NCI-H2171 (cell line): ENCODE measurements at places on chromosomes 3 and 15.

DNA sequence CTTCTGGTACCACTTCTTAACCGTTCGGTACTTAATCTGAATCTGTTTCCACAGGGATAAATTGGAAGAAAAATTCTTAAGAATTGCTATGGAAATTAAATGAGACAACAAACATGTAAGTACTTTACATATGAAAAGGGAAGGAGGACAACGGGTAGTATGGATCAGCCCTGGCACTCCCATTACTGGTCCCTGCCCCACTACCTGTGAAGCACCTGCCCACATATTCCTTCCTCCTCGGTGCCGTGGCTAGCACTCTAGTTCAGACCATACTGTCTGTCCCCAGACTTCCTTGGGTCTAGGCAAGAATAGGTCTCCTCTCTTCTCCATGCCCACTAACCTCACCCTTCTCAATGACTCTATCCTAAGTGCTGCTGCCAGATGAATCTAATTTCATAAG, 46.2 kb downstream of the SHQ1 start:
- no peak for DNase-seq

DNA sequence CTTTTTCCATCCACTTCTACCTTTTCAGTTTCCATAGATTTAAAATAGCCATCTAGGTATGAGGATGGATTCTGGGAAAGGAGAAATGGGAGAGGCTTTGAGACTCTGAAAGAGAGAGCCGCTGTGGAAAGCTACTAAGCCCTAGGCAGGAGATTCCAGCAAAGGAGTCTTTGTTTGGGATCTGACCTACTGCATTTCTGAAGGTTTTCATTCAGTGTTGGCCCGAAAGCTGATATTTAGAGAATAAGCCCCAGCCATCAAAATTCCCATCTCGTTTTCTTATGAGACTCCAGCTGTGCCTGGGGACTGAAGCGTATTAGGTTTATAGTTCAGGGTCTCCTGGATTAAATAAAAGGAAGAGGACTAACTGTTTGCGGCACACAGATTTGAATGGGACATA, 19.5 kb downstream of the LIPH start:
- no peak for DNase-seq

GRCh38 chr15:34708422-34708821, 46.4 kb downstream of the GJD2 start:
- peak; percentile 27 for DNase-seq

DNA sequence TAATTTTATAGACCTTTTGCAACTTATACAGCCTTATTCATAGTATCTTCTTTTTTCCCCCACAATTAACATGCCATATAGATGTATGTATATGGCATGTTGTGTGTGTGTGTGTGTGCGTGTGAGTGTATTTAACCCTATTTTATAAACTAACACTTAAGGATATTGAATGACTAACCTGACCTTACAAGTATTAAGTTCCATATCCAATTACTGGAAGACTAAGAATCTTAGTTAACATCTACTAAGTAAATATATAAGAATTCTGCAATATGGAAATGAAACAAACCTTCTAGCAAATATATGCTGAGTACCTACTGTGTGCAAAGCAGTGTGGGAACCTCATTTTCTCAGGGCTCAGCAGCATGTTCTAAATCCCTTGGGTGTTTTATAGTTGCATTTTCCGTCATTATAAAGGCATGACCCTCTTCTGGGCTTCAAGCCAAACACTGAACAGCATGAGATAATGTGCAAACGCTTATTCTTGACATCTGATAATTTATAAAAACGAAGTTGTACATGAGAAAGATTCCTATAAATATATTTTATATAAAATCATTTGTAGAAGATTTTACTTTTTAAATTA, 105.5 kb downstream of the NLGN1 start:
- peak; percentile 27 for DNase-seq

- no peak for DNase-seq
Observed at GRCh38 chr3:133610031-133610430, 36.5 kb downstream of the CDV3 start.

- DNase-seq: no peak
Observed at GRCh38 chr3:124297062-124297980, 305.4 kb upstream of the ROPN1 start.

DNA sequence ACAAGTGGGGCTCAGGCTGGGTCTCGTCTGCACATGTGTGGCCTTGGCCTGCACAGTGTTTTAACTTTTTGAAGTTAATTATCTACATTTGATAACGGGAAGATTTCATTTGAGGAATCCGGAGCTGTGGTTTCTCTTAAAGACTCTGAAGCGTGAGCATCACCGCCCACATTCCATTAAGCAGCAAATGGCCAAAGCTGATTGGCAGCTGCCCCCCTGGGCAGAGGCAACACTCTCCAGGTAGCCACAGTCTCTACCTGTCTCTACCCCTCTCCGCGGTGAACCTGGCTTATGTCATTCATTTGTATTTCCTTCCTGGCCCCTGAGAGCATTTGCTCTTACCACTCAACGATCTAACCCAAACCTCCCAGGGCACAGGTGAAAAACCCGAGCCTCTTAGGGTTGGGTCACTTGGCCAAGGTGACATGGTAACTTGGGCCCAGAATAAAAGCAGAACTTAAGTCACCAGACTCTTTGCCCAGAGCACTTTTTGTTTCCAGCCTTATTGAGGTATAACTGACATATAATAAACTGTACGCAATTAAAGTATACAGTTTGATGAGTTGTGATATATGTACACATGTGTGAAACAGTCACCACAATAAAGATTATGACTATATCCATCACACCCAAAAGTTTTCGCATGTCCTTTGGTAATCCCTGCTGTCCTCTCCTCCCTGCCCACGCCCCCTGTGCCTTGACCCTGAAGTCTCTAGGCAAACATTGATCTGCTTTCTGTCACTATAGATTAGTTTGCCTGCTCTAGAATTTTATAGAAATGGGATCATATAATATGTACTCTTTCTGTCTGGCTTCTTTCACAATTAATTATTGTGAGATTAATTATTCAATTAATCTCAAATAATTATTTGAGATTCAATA, 245.7 kb upstream of the HES1 start:
- no peak for DNase-seq

DNA sequence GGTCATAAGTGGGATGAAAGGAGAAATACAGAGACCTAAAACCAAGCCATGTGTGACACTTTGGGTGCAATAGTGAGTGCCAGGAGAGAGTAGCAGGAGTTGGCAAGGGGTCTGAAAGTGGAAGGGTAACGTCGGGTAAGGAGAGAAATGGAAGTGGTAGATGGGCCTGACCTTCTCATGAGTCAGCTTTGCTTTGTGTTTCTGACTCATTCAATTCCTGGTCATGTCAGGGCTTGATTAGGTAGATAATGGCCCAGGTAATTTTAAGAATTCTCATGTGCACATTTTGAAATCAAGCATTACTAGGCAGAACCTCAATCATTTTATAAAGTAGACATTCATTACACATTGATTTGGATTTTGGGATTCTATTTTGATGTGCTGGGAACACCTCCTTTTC, 262.5 kb downstream of the SOX2 start:
- DNase-seq: no peak

DNA sequence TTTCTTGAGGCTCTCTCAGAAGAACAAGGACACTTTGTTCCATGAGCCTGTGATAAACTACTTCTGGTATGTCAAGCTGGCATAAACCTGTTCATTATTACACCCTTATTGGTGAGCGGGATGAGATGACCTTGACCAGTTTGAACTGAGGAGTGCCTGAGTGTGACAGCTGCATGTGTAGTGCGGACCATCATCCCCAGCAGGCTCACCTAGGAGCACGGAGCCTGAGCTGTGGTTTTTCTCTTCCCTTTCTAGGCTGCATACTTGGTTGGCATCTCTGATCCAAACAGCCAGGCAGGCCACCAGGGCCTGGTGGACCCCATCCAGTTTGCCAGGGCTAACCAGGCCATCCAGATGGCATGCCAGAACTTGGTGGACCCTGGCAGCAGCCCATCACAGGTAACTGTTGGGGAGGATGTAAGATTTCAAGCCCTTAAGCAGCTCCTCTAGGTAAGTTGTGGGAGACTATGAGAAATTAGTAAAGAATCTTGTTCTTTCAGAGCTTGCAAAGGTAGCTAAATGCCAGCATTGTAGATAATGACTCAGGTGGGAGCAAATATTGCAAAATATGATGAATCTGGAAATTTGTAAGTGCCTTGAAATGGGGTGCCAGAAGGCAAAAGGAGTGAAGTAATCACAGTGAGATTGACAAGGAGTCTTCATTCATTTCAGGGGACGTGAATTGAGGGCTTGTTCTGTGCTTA, 288.9 kb upstream of the TPM1 start:
- DNase-seq: no peak

- DNase-seq: no peak
Observed at GRCh38 chr3:82629937-82630336, 868.5 kb upstream of the GBE1 start.

DNA sequence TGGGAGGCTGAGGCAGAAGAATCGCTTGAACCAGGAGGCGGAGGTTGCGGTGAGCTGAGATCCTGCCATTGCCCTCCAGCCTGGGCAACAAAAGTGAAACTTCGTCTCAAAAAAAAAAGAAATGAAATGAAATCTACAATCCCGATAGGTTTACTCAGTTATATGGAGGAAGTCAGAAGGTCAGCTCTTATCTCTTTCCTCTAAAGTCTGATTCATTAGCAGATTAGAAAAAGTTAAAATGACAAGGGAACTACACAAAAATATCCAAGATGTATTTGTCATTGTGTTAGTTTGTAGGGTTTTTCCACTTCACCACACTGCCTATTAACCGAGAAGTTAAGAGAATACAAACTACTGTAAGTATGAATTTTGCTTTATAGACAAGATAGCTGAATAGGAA, 420.6 kb downstream of the SHQ1 start:
- DNase-seq: no peak

DNA sequence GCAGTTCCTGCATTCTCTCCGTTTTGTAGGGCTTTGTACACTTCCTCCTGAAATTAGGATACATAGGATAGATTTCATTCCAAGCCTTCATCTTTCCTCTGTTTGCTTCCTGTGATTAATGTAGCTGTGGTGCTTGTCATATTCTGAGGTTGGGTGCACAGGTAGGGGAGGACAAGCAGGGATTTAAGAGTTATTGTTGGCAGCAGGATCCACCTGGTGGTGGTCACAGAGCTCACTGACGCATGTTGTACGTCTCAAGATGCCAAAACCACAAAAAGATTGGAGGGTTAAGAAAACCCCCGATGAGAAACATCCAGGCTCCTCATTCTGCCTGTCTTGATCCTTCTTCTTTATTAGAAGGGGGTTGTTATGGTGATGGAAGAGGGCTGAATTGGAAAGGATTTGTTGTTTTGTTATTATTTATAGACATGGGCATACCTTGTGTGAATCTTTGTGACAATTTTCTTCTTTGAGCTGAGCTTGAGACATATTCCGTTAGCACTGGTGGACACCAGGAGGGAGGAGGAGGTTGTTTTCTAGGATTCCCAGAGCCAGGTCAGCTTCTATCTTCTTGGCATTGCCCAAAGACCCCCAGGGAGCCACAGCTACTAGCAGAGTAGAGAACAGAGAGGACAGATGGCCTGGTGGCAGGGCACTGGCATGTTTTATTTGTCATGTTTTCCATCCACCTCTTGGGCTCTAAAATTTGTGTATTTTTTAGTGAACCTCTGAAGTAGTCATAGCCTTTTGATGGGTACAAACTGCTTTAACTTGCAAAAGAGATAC, 57.7 kb upstream of the LARS2 start:
- DNase-seq: no peak

GRCh38 chr15:20386198-20386597, 155.4 kb downstream of the GOLGA6L6 start:
- no peak for DNase-seq

DNA sequence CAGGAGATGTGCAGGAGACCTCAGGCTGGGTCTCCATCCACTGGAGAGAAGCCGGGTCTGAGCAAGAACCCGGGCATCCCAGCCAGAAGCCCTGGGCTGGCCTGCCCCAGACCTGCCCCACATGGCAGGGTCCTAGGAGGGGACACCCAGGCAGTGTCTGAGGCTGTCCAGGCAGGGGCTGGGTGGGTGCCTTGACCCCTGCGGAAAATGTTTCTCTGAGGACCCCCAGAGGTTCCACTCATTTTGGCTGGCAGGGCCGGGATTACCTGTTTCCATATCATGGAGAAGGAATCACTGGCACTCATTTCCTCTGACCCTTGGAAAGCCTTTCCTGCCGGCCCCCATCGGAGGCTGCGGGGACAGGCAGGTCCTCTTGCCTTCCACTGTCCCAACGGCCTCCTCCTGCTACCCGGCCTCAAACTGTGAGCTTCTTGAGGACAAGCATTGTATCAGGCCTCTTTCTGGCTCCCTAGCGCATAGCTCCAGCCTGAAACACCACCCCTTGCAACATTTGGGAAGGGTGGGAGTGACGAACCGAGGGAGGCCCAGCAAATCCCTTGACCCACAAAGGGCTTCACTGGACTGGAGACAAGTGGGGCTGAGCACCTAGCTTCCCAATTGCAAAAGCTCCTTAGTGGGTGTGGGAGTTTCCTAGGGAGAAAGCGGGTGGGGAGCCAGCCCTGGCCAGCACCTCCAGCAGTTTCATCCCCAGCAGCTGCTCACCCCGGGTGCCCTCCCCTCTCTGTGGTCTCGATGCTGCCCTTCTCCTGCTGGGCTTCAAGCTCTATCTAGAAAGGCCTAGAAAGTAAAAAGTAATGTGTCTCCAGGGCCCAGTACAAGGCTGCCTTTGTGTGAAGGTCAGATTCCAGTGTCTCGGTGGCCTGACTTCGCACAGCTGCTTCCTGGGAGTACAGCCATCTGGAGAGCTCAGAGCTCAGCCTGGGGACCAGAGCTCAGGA, 29.7 kb downstream of the ACSBG1 start:
- no peak for DNase-seq

DNA sequence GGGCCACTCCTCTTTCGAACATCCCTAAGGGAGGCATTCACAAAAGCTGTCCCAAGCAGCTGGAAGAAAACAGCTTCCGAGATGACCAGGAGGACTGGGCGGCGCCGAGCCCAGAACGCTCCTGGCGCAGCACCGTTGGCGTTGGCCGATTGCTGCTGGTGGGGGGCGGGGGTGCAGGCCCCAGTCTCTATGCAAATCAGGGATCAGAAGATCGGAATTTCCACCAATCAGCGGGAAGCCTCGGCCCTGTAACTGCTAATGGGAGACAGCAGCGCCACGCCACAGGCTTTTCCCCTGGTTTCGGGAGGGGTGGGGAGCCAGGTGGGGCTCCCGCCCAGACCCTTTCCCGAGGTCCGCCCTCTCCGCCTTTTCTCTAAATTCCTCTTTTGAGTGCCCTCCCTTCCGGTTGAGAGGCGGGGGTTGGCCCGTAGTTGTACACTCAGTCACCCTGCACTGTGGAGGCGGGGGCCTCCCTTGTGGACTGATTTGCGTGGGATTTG, 27.0 kb downstream of the HMCES start:
- DNase-seq: no peak

GRCh38 chr15:90579213-90579612, 49.5 kb downstream of the CRTC3 start:
- DNase-seq: no peak

DNA sequence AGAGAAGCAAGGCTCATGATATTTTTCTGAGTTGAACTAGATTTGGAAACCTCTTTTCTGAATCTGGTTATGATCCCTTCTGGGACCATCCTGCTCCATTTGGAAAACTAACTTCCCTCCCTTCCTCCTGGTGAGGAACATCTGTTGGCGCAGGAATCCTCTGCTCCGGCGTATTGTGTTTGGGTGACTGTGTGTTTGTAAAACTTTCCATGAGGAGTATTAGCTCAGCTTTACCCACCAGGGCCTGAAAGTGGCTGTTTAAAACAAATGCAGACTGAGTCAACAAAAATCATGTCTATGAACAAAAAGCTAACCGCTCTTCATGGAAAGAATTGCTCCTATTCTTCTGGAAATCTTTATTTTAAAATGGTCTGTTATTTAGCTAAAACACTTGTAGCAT, 17.7 kb downstream of the STARD9 start:
- DNase-seq: no peak
